Progenitor cell of endocrine pancreas (in vitro differentiated cells): ENCODE measurements at places on chromosomes 1 and 21. TPM values are rescaled to one million over a fixed set of nuclear protein-coding genes. Genes with fewer than 3 reads are reported as not detected.

- no peak for DNase-seq
Measured at GRCh38 chr1:51410568-51411460, 80.5 kb upstream of the TTC39A start.

DNA sequence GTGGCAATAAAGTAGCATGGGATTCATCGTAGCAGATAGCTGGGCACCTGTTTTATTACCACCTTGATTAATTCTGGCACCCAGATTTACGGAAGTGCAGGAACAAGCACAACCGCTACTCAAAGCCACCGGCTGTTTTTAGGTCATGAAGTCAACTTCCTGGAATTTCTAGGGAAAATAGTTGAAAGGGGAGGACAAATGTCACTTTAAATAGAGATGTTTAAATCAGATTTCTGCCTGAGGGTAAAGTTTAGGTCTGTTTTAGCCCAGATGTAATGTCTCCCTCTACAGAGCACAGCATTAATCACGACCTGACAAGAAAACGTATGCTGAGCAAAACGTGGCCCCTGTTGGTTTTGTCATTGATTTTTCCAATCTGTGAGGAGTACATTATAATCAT is 8.0 kb downstream of the ADGRL2 start:
- no peak for DNase-seq

- DNase-seq: no peak
Measured at GRCh38 chr1:221069986-221070385, 190.7 kb downstream of the HLX start.

DNA sequence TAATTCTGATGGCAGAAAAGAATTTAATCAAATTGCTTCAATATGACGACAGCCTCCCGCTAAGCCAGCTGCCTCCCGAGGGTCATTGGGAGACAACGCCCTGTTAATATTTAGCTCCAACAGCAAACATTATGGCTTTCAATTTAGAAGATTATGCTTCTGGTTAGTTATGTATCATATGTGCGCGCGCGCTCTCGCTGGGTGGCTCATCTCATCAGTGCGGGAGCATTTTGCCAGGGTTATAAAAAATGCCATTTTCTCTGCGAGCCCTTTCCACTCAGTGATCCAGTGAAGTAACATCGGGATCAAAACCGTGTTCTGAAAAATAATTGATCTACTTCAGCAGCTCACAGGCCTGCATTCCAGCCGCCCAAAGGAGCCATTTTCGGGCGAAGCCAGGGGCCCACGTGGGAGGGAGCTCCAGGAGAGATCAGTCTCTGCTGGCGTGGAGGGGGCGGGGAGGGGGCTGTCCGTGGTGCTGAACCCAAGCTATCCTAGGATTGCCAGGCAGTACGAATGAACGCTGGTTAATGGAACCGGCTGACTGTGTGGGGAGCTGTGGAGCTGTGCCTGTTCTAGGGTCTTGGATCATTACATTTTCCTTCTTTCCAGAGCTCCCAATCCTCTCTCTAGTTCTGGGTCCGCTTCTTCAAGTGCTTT is 219.1 kb upstream of the ZC3H12A start:
- peak; percentile 79 for DNase-seq

DNA sequence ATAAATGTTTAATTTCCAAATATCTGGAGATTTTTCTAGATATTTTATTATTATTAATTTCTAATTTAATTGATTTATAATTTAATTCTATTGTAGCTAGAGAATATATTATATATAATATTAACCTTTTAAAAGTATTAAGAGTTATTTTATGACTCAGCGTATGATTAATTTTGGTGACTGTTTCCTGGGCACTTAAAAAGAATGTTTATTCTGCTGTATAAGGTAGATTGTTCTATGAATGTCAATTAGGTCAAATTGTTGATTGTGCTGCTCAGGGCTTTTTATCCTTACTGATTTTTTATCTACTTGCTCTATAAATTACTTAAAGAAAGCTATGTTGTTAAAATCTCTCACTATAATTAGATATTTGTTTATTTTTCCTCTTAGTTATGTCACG is 20.1 kb upstream of the GJA8 start:
- DNase-seq: no peak

DNA sequence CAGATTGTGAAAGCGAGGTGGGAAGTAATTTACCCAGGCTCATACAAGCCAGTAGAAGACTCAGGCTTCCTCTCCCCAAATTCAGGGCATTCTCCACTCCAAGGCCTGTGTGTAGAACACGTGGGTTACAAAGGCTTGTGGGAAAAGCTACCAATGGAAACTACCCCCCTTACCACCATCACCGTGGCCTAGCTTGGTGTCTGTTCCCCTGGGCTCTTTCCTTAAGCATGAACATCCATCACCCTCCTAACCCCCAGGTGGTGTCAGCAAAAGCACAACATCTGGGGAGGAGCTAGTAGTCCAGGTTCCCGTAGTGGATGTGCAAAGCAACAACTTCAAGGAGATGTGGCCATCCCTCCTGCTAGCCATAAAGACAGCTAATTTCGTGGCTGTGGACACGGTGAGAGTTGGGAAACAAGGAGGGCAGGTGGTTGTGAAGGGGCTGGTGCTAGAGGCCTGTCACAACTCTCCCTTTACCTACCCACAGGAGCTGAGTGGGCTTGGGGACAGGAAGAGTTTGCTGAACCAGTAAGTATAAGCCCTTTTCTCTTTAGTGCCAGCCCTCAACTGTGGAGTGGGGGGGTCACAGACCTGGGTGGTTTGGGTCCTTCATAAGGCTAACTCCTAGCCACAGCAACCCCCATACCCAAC is 701 bp upstream of the MUTYH start:
- DNase-seq: no peak

- peak; percentile 39 for DNase-seq
Measured at GRCh38 chr1:159923203-159924024, 1.9 kb downstream of the TAGLN2 start.

- DNase-seq: no peak
Measured at GRCh38 chr1:36157973-36158826, 2.2 kb downstream of the MAP7D1 start.

DNA sequence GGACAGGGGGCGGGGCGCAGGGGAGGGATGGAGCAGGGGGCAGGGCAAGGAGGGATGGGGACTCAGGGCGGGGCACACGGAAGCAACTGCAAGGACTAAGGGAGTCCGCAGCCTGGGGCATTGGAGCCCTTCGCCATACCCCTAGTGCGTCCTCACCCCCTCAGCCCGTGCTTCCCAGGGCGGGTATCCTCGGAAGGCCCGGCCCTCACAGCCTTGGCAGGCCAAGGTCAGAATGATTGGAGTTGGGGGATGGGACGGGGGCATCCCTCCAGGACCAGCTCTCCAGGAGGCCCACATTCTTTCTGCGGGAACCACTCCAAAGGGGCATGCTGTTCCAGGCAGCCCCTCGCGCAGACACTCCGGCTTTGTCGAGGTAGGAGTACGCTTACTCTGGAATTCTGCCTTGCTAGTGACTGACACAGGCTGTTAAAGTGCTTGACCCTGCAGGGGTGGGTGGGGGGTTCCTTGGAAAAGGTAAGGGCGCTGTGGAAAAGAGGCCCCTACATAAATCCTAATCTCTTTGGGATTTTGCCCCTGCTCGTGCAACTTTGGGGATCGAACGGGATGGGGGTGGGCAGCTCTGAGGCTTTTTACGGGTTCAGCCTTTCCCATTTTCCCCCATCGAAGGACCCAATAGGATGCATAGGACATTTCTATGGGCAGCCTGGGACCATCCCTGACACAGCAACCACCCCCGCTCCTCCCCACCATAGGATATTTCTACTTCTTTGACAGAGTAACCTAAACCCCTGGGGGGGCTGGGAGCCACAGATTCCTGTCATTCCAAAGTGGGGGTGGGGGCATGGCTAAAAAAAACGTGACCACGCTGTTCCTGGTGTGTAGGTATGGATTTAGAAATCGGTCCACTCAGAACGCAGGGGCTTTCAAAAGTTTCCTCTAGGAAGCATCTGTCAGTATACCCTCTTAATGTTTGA is 738 bp upstream of the TRIM11 start:
- no peak for DNase-seq

Gene SPRR2D
- not detected in 2 replicates for total RNA-seq

Gene OR14C36
- not detected in 2 replicates for total RNA-seq

Gene LGALS8
- 27.4 and 27.7 TPM in 2 replicates for total RNA-seq

Gene PALMD
- 4.5 and 7.3 TPM in 2 replicates for total RNA-seq
